ENCODE measurements at places on chromosomes 7 and 10. TPM values are rescaled to one million over a fixed set of nuclear protein-coding genes. Genes with fewer than 3 reads are reported as not detected.

Gene ATG9B
- under 0.01 TPM for total RNA-seq

Gene MOGAT3
- total RNA-seq: not detected

Gene MMD2
- not detected for total RNA-seq

Gene VSTM4
- total RNA-seq: 0.27 TPM

Measured in thoracic aorta endothelial cell (primary cell).